A549 treated with dexamethasone at 1 μM for 4 hours (cell line): ENCODE measurements at places on chromosomes 2 and 18. TPM values are rescaled to one million over a fixed set of nuclear protein-coding genes. Genes with fewer than 3 reads are reported as not detected.

The RPRM gene
- total RNA-seq: 0.05 to 0.11 TPM (median 0.09 TPM) in 3 of 5 replicates, not detected in the others

The CD8B2 gene
- total RNA-seq: not detected in 5 replicates

The ARHGEF33 gene
- total RNA-seq: 0.01 to 0.11 TPM (median 0.06 TPM) in 4 of 5 replicates, not detected in the other

The GCKR gene
- total RNA-seq: 0.13 to 0.20 TPM (median 0.13 TPM) in 5 replicates

The GREB1 gene
- total RNA-seq: 2.5 to 3.9 TPM (median 3.3 TPM) in 5 replicates

The EDAR gene
- 0.07 to 0.12 TPM (median 0.09 TPM) in 5 replicates for total RNA-seq

The RTP5 gene
- not detected in 5 replicates for total RNA-seq

The NGEF gene
- total RNA-seq: 12.6 to 17.0 TPM (median 14.6 TPM) in 5 replicates

The PDE1A gene
- 0.17 to 0.33 TPM (median 0.26 TPM) in 5 replicates for total RNA-seq

The TMEM17 gene
- 3.5 to 4.8 TPM (median 3.8 TPM) in 5 replicates for total RNA-seq

The ZAP70 gene
- total RNA-seq: 0.09 to 0.19 TPM in 2 of 5 replicates, not detected in the others

The ACMSD gene
- not detected in 5 replicates for total RNA-seq

The EVA1A gene
- 7.0 to 10.9 TPM (median 8.7 TPM) in 5 replicates for total RNA-seq

The GKN2 gene
- total RNA-seq: 1.5 to 2.9 TPM (median 2.0 TPM) in 5 replicates
